Stimulated activated CD4-positive, alpha-beta T cell treated with anti-CD3 and anti-CD28 coated beads, TNF-alpha, amount 100 ng/mL, for 24 hours (primary cell): ENCODE measurements at places on chromosomes 5 and 9.

- no peak for DNase-seq
These were observed 179.1 kb downstream of the SLIT3 start for GRCh38 chr5:169121630-169122420.

GRCh38 chr9:129231759-129232158 lies 53.7 kb upstream of the IER5L start:
- DNase-seq: no peak

DNA sequence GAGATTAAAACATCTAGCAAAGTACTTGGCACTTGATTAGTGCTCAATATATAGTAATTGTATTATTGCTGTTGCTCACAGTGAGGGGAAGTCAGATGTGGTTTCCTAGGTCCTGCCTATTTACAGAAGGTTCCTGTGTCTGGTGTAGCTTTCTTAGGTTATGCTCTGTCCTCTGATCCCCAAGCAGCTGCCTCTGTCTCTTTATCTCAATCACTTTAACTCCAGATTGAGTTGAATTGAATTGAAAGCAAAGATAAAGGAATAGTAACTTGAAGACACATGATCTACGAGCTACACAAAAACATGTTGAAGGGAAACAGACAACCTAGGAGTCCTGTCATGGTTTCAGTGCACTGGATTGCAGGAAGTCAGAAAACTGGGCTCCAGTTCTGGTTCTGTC lies 113.9 kb upstream of the ADAMTSL1 start:
- no peak for DNase-seq

DNA sequence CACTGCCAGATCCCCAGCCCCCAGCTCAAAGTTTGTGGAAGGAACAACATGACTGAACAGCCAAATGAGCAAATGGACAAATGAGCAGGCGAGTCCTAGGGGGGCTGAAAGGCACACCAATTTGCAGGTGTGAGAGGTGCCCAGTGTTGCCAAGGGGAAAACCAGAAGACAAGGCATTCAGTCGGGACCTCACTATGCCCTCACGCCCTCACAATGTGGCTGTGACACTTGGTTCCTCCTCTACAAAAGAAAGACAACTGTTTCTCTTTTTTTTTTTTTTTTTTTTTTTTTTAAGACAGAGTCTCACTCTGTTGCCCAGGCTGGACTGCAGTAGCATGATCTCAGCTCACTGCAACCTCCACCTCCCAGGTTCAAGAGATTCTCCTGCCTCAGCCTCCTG lies 28.0 kb downstream of the TNIP1 start:
- DNase-seq: no peak

DNA sequence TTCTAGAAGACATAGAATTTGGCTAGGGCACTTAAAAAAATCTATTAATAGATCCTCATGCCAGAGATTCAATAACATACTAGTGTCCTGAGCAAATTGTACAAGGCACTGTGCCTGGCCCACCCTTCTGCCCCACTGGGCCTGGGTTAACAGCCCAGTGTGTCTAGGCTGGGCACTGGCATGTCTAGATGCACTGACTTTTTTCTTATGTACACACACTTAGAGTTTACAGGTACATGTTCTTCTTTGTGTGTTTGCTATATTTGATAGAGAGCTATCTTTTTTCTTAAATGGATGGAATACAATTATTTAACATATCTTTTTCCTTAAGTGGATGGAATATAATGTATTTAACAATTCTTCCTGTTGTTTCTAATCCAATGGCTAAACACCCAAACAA lies 241.5 kb downstream of the AUH start:
- DNase-seq: no peak

DNA sequence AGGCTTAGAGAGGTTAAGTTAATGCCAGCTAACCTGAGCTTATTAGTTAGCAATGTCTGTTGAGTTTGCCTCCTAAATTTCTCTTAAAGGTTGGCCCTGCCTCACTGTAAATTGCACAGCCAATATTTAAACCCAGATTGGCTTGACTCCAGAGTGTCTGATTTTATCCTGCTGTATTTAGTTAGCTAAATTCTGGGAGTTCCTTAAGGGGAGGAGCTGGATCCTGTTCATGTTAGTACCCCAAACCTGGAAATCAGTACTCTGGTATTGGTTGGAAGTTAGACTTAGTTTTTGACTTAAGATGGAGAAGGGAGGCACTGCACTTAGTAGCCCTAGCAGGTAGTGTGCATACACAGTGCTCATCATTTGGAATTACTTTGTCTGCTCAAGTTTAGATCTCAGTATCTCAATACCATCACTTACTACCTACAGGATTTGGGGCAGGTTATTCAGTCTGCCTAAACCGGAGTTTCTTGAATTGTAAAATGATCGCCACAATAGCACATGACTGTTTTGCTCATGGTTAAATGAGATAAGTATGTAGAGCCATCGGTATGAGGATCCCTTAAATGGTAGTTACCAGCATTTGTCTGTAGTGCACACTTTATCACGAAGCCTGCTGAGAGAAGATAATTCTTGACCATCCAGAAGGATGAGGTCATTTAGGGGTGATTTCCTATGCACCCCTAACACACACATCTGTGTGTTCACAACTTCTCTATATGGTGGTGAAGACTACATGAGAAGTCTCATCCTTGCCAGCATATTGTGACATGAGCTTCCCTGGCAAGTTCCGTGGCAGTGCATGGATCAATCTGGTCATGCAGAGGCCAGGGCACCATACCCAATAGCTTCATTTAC lies 264.8 kb upstream of the TRIM32 start:
- DNase-seq: no peak

DNA sequence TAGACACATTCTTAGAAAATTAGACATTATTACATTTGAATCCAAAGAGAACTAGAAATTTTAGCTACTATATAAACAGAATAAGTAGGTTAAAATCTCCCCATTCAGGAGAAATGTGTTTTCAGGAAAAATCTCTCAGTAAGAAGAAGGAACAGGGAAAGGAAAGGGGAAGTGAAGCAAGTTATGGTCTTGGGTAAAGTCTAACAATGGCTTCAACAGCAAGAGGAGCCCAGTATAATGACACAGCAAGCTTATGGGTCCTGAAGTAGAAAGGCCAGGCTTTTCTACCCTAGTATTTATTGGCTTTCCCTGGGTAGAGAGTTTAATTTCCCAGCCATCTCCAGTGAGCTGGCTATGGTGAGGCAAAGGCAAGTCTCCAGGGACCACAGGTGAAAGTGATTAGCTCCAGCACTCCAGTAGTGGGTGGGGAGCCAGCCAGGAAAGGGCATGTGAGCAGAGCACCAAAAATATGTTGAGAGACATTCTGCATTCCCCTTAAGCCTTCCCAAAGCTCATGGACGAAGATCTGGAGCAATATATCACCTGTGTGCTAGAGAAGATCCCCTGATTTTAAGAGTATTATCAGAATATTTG lies 981.7 kb downstream of the NR2F1-AS1 start:
- DNase-seq: no peak

- no peak for DNase-seq
These were observed 8.0 kb downstream of the PLIN2 start for GRCh38 chr9:19119246-19119645.

DNA sequence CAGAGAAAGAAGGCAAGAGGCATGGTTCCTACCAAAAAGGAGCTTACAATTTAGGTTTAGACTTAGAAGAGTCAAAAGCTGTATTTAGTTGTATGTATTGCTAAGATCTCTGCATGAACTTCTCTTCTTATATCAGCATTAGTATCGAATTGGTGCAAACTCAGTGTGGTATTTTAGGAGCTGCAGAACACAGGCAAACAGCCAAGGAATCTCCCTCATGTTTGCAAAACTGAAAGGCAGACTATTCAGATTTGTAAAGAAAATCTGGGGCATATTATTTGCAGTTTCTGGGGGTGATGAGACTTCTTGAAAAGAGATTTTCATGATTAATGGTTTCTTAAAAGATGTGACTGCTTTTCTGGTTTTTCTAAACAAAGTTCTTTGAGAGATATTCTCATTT lies 252.7 kb downstream of the CEMIP2 start:
- DNase-seq: no peak

GRCh38 chr5:160458806-160459800 lies 37.4 kb downstream of the PTTG1 start:
- DNase-seq: no peak

GRCh38 chr9:112050544-112051475 lies 124.3 kb downstream of the SUSD1 start:
- no peak for DNase-seq

GRCh38 chr5:55386356-55386755 lies 78.6 kb downstream of the MTREX start:
- DNase-seq: no peak

GRCh38 chr9:104091708-104092107 lies 2.4 kb upstream of the SMC2 start:
- no peak for DNase-seq

DNA sequence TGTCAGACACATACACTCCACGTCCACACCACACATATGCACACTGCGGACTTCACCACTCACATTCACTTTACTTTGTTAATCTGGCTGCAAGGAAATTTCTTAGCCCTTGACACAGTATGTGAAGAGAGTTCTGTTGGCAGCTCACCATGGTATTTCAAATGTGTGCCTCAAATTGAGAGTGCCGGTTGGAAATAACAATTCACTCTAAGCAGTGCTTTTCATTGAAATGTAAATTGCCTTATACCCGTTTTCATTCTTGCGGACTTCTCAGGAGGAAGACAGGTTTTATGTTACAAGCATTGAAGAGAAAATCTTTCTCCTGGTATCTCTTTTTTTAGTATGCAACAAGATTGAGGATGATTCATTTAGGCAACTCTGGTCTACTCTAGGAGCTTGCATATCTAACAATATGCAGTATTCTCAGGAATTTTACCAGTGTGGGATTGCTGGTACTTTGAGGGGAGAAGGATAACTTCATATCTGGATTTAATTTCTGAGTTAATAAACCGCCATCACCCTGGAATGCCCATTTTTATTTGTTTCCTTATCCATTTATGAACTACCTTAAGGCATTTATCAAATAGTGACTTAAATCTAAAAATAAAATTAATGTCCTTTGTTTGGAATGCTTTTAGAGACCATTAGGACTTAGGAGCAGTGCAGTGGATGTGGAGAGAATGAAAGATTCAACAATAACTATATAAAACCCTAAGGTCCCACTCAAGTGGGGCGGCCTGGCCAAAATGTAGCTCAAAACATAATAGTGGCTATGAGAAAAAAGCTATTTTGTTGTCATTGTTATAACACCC lies 87.0 kb downstream of the IQGAP2 start:
- DNase-seq: no peak

- DNase-seq: no peak
These were observed 17.9 kb upstream of the POC5 start for GRCh38 chr5:75734913-75735789.

GRCh38 chr5:135609981-135610380 lies 31.2 kb upstream of the CXCL14 start:
- DNase-seq: no peak

GRCh38 chr9:137478962-137479861 lies 20.1 kb upstream of the NSMF start:
- DNase-seq: no peak

DNA sequence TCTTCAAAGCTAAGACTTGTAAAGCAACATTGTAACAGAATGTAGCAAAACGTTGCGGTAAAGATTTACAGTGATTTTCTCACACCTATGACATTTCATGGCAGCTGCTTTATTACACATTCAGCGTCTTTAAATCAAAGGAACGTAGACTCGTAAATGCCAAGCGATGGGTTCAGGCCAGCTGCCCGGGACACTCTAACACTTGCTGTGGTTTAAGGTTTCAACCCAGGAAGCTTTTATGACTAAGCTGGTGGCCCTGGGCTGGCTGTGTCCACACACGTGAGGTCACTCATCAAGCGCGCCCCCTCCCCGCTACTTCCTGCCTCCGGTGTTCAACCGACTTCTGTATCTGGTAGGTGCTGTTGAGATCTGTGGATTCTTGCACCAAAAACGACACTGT lies 2.5 kb downstream of the SLC6A18 start:
- DNase-seq: no peak

GRCh38 chr5:34967540-34967939 lies 38.2 kb downstream of the DNAJC21 start:
- no peak for DNase-seq

DNA sequence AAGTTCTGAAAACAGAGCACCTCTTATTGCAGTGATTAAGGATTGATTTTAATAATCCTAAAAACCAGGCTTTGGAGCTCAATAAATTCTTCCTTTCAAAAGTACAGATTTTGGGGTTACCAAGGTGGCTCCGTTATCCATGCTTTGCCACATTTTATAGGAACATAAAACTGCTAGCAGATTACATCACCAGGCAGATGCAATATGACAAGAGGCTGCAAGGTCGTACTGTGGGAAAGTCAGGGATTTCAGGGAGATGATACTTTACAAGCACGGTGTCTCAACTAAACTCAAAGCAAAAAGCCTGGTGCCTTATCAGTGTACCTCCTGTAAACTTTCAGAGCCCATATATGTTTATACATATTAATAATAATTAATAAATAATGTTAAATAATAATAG lies 28.6 kb downstream of the ADAMTSL1 start:
- DNase-seq: no peak

- DNase-seq: no peak
These were observed 13.9 kb downstream of the MROH2B start for GRCh38 chr5:41057231-41057630.

DNA sequence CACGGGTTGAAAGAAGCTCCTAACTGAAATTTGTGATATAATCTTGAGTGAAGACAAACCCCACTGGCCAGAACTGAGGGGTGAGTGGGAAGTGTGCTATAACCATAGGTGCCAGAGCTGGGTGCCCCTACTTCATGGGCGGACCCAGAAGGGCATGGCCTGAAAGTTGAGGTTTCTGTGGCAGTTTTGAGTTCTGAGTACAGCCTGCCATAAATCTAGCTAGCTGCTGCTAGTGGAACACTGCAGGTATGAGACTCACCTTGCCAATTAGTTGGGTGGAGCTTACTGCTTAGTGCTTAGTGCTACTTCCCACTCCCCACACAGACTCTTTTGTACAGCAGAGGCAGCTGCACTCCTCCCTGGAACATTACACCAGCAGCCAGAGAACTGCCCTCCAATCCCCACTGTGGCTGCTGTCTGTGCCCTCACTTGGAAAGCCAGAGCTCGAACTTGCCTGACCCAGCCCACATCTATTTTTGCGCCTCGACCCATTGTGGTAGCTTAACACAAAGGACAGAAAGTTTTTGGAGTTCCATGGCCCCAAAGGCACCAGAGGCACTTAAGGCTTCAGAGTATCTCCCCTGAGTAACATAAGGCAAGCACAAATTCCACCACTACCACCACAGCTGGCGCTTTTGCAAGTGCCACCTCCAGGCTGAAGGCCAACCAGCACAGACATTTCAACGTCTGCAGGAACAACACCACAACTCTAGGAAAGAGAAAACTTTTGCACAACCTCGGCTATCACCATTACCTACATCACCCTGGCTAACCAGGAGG lies 27.1 kb upstream of the PTGER4 start:
- DNase-seq: no peak
